ENCODE measurements at places on chromosomes 2 and 18.
A peak's percentile ranks its signal among the peaks of the same experiment; 100 is the strongest.

DNA sequence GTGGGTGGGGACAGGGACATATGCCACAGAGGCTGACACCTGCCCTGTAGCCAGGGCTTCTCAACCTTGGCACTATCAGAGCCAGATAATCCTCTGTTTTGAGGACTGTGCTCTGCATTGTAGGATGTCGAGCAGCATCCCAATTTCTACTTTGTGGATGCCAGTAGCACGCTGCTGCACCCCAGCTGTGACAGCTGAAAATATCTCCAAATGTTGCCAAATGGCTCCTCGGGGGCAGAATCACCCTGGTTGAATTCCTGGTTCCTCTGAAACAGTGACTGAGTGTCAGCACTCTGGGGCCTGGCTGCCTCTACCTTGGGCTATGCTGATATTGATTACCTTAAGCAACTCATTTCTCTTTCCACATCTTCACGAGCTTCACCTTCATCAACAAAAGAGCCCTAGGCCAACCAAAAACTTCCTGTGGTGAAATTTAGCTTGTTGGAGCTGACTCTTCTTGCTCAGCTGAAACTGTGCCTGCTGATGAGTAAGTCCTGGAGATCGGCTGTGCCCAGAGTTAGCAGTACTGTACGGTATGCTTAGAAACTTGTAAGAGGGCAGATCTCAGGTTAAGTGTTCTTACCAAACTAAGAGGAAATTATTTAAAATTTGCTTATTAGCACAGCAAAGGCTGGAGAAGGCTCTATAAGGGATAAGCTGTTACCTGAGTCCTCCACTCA is 138.1 kb downstream of the SEPTIN10 start:
- DNase-seq = no peak

- no peak for DNase-seq
Observed at GRCh38 chr2:40126006-40126405, 325.9 kb downstream of the SLC8A1 start.

- peak; percentile 48 for DNase-seq
Observed at GRCh38 chr2:129165006-129165405, 814.5 kb upstream of the RAB6C start.

DNA sequence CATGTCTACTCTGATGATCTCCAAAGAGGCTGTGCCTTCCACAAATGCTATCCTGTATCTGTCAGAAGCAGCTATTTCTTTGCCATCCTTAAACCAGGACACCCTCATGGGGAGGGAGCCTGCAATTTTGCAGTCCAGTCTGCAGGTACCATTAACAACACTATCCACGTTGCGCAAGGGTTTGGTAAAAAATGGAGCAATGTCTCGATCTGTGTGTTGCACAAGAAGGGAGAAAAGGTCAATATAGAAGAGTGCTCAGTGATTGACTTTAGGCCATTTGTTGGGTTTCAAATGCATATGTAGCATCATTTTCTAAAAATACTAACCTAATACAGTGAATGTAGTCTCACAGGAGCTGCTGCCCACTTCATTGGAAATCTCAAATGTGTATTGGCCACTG is 74.3 kb downstream of the TTN start:
- DNase-seq = no peak

GRCh38 chr18:29377346-29377745 is 1200.4 kb upstream of the CDH2 start:
- no peak for DNase-seq

- DNase-seq = no peak
Observed at GRCh38 chr2:25246558-25247290, 78.3 kb upstream of the POMC start.

- no peak for DNase-seq
Observed at GRCh38 chr2:218063486-218063885, 5.6 kb upstream of the RUFY4 start.

- no peak for DNase-seq
Observed at GRCh38 chr2:8546612-8547283, 135.1 kb upstream of the ID2 start.

GRCh38 chr2:37619959-37620300 is 51.5 kb downstream of the CDC42EP3 start:
- DNase-seq = no peak

DNA sequence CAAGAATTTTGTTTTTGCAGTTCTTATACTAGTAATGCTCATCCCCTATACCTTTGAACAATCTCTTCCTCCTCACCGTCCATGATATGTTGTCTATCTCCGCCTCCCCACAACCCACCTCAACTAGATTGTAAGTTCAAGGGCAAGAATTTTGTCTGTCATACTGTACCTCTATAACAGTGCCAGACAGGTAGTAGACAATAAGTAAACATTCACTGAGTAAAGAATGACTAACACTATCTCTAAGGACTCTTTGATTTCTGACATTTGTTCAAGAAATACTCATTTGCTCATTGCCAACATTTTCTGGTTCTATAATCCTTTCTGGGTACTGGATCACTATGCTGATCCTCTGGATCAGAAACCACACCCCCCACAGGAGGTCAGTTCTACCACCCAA is 82.4 kb downstream of the EXOC6B start:
- no peak for DNase-seq

GRCh38 chr2:232126301-232127099 is 165.0 kb downstream of the DIS3L2 start:
- no peak for DNase-seq

- DNase-seq = no peak
Observed at GRCh38 chr2:42886921-42887320, 94.5 kb upstream of the HAAO start.

- DNase-seq = no peak
Observed at GRCh38 chr2:15927551-15928218, 12.7 kb upstream of the MYCN start.

DNA sequence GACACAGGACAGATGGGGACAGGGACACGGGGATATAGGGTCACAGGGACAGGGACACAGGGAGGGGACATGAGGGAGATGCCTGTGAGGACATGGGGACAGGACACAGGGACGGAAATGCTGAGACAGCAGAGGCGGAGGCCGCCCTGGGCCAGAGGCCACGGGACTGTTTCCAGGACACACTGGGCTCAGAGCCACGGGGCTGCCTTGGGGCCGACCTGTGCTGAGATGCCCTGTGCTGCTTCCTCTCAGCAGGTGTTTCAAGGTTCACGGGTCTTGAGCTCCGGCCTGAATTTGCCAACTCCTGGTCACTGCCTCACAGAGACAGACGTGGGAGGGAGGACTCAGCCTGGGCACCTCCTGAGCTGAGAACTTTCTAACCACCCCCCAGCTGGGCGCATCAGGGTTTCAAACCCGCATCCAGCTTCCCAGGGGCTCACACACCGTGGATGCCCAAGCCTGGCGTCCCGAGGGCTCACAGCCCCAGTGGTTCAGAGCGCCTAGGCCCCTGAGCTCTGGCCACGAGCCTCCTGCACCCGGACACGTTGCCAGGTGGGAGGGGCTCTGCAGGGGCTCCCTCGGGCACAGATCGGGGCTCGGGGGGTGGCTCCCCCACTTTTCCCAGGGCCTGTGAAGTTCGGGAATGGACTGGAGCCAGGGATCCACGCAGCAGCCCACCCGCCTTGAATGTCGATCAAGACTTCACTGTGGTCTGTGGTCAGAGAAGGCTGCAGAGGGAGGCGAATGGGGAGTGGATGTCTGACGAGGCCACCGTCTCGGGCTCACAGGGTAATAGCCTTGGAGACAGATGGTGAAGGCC is 64.1 kb downstream of the SLC66A2 start:
- DNase-seq = no peak

DNA sequence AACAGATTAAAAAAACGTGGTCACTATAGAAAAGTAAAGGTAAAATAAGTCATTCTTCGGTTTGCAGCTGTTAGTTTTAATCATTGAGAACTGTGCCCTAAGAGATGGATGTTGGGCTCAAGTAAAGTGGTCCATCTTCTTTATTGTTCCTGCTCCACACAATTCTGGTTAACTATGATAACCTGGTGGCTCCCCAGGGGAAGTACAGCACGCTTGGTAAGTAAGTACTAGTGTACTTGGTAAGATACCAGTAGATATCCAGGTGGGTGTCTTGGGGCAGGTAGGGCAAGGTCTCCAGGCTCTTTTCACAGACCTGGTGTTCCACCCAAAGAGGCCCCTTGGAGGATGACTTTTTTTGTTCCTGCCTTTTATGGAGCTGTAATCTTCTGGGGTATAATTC is 31.6 kb upstream of the DLX2 start:
- DNase-seq = no peak

- no peak for DNase-seq
Observed at GRCh38 chr2:39433586-39434195, 3.4 kb downstream of the MAP4K3 start.

DNA sequence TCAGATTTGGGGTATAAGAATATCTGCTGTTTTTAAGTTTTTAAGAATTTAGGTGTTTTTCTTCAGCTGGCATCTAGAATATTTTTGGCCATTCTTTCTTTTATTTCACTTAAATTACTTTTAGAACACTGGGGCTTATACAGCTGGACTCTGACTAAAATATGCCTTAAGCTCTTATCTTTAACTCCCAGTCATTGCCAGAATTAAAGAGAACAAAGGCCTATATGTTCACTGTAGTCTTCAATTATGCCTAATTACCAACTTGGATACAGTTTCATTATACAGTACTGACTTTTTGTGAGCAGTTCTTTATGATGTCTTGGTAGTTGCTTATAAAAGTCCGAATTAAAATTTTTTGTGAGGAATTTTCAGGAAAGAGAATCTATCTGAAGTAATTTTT is 192.8 kb downstream of the ZNF407 start:
- no peak for DNase-seq

DNA sequence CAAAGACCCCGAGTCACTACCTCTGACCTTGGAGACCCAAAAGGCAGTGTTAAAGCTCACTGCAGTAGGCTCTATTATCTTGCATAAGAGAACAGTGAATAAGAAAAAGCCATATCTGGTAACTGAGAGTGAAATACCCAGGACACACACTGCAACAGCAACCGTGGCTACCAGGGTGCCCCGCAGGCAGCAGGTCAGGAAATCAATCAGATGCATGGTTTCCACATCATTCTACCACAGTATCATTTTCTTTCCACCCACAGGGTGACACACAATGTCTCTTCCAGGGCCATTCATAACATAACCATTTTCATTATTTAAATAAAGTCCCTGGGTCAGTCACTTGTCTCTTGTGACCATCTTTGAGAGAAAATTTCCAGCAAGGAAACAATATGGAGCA is 131.3 kb downstream of the CCBE1 start:
- DNase-seq = no peak

All from renal pelvis (tissue), 12 donors.